Stimulated activated CD4-positive, alpha-beta T cell treated with anti-CD3 and anti-CD28 coated beads, TNF-alpha, amount 100 ng/mL, for 4 hours (primary cell): ENCODE measurements at places on chromosomes 6 and 20.
A peak's percentile ranks its signal among the peaks of the same experiment; 100 is the strongest.

GRCh38 chr6:160974304-160974771 lies 17.2 kb upstream of the MAP3K4 start:
- no peak for DNase-seq

DNA sequence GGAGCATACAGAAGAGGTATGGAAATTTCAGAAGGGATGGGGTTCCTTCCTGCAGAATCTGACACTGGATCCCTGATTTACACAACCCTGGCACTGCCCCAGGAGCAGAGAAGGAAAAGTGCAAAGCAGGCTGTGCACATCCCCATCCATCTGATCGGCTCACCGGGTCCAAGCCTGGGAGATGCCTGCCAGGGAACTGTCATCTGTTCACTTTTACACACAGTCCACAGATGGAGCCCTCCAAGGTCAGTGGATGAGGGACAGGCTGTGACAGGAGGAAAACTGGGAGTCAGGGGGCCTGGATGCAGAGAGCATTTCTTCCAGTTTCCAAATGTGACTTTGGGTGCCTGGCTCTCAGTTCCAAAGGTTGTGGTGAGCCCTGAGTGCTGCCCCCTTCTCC lies 11.0 kb upstream of the SYNDIG1 start:
- DNase-seq, result no peak

- no peak for DNase-seq
Measured at GRCh38 chr6:13452346-13453117, 34.9 kb downstream of the GFOD1 start.

GRCh38 chr6:378958-379409 lies 12.6 kb upstream of the IRF4 start:
- DNase-seq, result no peak

DNA sequence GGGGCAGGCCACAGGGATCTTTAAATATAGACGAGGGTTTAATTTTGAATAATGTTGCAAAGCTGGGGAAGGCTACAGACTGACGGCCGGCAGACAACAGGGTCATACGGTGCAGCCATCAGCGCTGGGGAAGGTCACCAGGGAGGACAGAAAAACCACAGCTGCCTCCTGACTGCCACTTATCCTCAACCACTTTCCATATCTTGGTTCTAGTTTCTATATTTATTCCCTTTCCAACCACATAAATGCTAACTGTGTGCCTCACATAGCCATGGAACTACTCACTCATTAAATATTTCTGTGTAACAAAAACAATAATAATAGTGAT lies 85.7 kb upstream of the AGPAT4 start:
- no peak for DNase-seq

DNA sequence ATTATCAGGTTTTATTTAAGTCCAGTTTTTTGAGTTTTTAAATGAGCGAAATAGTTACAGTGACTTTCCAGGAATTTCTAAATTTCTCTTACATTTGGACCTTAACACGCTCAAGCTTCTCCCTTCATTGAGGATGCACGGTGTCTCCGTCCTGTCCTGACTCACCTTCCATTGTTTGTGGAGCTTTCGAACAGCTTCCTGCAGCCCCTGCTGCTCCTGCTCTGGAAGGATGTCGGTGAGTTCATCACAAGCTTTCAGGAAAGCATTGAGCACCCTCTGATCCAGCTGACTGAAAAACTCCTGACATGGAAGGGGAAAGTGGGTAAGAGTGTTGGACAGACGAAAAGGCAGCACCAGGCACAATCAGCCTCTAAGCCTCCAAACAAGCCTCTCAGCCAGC lies 183.7 kb downstream of the SYNE1 start:
- DNase-seq, result no peak

GRCh38 chr6:91653895-91654294 lies 1067.0 kb upstream of the MAP3K7 start:
- DNase-seq, result no peak

DNA sequence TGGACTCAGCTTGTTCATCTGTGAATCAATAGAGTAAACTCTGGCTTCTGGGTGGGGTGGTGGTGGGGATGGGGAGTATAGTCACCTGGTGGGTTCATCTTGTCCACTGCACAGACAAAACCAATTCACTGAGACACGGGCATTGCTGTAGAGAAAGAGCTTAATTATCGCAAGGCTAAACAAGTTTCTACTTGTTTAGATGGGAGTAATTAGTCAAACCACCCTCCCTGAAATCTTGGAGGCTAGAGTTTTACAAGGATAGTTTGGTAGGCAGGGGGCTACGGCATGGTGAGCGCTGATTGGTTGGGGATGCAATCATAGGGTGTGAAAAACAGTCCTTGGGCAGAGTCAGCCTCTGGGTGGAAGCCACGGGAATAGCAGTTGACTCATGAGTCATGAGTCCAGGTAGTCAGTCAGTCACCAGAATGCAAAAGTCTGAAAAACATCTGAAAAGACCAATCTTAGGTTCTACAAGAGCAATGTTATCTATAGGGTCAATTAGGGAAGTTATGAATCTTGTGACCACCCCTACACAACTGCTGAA lies 77.8 kb downstream of the STMND1 start:
- DNase-seq, result no peak

DNA sequence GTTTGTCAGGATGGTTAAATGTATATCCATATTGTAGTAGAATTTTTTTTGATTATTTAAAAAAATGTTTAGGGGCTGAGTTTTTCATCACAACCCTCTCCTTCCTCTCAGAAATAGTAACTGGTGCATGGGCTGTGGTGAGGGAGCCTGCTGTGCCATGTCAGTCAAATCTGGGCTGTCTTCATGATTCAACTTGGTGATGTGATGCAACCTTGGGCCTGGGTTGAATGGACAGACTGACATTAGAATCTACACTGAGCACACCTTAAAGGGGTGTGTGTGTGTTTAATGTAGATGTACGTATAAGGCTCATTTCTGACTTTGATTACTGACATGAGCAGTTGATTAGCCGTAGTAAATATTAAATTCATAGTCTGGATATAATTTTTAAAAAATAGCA lies 3.7 kb downstream of the TJAP1 start:
- DNase-seq, result no peak

- DNase-seq, result peak; percentile 34
Measured at GRCh38 chr20:44217342-44218092, 6.9 kb upstream of the OSER1 start.

DNA sequence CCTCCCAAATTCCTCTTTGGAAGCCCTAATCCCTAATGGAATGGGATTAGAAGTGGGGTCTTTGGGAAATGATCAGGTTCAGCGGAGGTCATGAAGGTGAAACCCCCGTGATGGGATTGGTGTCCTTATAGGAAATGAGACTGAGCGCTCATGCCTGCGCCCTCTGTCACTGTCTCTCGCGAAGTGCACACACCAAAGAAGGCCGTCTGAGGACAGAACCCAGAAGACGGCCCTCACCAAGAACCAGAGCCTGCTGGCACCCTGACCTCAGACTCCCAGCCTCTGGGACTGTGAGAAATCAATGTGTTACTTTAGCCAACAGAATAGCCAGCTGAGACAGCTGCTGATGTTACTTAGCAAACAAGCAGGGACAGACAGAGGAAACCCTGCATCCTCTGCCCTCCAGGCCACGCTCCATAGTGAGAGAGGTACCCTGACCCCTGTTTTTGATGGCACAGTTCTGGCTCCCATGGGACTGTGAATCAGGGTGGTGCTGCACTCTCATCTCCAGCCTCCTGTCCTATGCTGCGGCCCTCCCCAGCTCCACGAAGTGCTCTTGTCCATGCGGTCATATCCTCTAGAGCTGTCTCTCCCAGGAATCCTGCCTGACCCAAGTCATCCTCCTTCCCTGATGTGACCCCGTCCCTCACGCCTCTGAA lies 369.3 kb downstream of the ZFAND3 start:
- DNase-seq, result no peak

GRCh38 chr6:107444277-107444676 lies 15.1 kb downstream of the PDSS2 start:
- DNase-seq, result no peak

- no peak for DNase-seq
Measured at GRCh38 chr6:21138336-21139069, 455.0 kb upstream of the SOX4 start.

DNA sequence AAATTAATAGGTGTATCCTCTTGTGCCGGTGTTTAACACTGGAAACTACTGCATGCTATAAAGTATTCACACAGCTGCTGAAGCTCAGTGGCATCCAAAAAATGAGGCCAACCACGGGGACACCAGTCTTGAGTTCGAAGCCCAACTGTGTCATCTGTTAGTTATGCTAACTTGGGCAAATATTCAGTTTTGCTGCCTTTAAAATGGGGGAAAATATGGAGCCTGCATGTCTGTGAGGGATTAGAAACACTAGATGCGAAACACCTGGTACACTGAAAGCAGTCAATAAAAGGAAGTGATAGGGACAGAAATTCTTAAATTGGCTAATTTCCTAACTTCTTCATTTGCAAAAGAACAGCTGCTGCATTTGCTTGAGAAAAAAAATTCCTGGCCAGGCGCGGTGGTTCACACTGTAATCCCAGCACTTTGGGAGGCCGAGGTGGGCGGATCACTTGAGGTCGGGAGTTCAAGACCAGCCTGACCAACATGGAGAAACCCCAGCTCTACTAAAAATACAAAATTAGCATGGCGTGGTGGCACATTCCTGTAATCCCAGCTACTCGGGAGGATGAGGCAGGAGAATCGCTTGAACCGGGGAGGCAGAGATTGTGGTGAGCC lies 36.6 kb upstream of the MLIP start:
- no peak for DNase-seq

DNA sequence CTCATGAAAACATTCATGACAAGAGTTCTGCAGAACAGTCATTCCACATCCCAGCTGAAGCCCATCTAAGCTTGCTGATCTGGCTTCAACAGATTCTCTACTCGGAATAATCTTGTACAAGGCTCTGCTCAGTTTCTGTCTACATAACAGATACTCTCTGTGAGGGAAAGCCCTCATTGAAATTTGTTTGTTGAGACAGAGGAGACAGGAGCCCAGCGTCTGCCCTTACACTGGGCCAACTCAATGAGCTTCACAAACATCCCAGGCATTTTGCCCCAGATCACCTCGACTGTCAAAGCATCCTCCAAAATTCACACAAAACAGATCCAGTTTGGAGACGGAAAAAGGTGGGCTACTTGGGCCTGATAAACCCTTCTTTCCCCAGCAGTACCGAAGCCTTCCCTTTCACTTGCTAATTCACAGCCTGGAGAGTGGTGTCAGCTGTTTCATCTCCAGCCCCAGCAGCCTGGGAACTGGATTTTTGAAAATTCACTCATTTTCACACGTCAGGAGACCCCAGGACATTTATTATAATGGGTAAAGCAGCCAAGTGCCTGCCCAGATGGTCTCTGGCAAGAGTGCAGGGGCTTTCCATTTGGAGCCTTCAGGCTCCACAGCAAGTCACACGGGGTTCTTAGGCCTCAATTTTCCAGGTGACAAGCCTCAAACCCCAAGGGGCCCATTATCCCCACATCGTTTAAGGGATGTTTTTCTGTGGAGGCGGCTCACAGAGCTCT lies 7.3 kb downstream of the CCDC167 start:
- no peak for DNase-seq

DNA sequence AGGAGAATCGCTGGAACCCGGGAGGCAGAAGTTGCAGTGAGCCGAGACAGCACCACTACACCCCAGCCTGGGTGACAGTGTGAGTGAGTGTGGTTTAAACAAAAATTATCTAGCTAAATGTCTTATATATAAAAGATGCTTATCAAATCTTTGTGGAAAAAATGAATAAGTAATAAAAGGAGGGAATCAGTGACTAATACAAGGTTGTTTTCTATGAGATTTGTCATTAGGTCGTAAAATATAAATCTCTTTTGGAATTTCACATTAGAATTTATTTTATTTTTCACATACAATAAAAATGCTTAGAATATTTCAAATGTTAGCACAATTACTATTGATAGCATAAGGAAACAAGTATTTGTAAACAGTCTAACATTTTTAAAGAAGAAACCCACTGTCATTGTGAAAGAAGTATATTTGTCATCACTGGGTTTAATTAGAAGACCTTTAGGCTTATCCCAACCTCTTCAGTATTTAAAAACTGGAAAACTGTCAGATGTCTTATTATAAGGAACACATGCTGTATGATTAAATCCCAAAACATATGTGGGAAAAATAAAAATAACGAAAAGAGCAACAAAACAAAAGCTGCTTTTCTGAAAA lies 47.1 kb downstream of the ASCC3 start:
- DNase-seq, result no peak

DNA sequence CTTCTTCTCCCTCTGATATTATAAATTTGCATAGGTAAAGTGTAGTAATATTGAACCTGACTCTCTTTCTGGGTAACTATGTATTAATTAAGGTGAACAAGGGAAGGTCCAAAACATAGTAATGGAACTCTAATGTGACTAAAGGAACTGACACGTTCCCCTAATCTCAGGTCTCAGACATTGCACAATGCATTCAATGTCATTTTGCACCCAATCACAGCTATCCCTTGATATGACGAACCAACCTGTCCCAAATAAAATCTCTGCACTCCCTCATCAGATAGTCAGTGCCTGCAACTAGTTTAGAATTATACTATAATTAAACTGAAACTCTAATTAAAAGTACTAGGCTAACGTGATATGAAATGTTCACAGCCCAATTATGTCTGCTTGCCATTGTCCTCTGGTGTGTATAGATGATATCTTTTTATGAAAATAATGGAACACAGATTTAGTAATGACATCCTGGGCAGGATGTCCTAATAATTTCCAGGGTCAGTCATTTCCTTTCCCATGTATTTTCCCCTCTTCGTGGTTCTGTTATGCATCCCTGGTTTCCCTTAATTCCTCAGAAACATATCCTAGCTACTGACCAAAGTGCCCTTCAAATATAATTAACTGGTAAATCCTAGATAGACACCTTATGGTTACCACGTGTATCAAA lies 36.8 kb downstream of the PTPRK start:
- DNase-seq, result no peak

GRCh38 chr20:51376111-51376510 lies 166.4 kb downstream of the NFATC2 start:
- DNase-seq, result no peak

DNA sequence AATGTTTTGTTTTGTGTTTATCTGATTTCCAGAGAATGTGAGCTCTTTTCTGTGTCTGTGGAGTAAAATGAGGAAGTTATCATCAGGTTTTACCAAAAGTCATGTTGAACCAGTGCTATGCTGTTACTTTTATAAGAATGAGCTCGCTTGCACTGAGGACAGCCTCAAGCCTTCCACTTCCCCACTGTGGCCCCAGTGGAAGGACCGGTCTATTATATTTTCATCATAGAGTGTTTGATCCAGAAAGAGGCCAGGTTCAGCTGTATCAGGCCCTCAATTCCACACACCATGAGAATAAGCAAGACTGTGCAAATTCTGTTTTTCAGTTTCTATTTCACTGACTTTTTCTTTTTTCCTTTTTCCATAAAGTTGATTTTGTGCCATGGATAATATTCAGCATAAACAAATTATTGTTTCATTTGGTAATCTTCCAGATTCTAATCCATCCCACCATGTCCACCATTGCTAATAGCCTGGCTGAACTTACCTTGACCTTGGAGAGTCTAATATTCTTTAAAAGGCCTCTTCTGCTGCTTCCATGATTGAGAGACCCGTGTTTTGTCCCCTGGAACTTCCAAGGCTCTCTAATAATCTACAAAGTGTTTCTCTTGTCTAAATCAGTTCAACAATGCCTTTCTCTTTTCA lies 286.2 kb downstream of the THBS2 start:
- no peak for DNase-seq

- no peak for DNase-seq
Measured at GRCh38 chr6:105080279-105080678, 99.5 kb downstream of the POPDC3 start.

DNA sequence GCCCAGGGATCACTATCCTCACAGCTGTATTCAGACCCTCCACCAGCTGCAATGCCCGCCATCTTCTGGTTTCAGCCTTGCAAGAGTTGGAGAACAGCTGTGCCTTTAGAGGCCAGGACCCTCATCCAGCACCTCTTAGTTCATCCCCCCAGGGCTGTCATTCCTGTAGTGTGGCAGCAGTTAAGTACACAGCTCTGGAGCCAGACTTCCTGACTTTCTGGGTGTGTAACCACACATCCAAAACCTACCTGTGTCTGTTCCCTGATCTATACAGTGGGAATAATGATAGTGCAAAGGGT lies 452 bp upstream of the TREM2 start:
- no peak for DNase-seq
